Dermis blood vessel endothelial cell (primary cell): ENCODE measurements at places on chromosomes 11 and 22.

- no peak for DNase-seq
Measured at GRCh38 chr11:104443387-104443786, 279.4 kb upstream of the PDGFD start.

DNA sequence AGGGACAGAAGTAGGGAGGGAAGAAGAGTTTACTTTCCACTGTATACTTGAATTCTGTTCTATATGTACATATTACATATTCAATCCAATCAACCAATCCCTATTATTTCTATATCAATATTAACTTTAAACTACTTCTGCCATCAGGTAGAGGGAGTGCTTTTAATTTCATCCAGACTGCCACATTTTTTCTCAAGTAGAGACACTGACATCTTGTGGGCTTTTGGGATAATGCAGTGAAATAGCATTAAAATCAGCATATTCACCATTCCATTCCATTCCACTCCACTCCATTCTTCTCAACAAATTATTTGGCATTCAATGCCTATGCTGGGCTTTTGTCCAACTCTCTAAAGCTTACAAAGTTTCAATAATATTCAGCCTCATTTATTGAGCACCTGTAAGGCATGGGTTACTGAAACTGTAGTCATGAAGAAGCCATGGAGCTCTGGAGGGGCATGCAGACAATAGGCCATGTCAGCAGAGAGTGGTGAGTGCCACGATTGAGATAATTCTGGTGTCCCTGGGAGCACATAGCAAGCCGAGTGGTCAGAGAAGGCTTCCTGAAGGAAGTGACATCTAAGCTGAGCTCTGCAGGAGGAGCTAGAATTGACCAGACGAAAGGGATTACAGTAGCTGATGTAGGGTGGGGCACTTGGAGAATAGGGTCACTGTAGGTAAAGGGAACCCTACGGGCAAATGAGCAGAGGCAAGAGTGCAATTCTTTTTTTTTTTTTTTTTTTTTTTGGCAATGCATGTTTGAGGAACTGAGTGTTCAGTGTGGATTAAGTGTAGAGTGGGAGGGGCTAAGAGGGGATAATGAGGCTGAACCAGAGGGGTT is 12.8 kb upstream of the CLPB start:
- DNase-seq = peak; percentile 76

GRCh38 chr22:20191000-20191515 is 40.2 kb upstream of the CCDC188 start:
- DNase-seq = no peak

DNA sequence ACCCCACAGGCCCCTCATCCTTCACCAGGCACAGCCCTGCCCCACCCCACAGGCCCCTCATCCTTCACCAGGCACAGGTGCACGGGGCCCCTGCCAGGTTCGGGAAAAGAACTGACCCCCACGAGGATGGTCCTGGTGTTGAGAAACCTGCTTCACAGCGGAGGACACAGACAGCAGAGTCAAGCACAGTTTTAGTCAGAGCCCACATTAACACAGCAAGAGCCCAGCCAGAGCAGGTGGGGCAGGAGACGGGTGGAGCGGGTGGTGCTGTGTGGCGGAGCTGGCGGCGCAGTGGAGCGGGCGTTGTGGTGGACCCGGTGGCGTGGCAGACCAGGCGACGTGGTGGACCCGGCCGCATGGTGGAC is 1085.5 kb downstream of the BRD1 start:
- DNase-seq = no peak

GRCh38 chr11:61507962-61508861 is at the start of gene LRRC10B:
Gene LRRC10B (plus strand): TSS chr11:61508749. CDS start chr11:61508999, 250 bp downstream.
- DNase-seq = peak; percentile 7

DNA sequence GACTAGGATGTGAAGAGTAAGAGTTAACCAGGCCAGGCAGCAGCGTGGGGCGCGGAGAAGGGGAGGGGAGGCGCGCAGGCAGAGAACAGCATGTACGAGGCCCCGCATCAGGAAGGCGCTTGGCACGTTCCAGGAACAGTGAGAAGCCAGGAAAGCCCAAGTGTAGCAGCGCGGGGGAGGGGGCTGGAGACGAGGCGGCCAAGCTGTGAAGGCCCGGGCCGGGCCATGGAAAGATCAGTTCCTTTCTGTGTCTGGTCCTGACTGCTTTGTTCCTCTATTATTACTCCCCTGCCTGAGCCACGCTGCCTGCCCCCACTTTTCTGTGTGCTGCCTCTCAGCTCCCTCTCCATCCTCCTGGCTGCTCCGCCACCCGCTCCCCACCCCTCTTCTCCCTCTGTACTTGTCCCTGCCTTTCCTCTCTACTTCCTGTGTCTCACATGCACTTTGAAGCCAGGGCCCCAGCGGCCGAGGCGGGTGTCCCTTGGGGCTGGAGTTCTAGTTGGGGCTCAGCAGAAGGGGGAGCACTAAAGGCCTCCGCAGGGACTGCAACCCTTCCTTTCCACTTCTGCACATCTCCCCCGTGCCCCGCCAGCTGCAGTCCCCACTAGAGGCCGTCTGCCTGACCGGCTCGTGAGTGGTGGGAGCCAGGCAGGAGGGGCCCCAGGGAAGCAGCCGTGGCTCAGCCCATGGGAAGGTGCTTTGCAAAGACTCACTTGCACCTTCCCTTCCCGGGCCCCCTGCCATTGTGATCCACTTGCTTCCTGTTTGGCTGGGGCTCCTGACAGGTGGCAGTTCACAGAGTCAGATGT is 63.7 kb downstream of the PRDM11 start:
- peak; percentile 79 for DNase-seq

DNA sequence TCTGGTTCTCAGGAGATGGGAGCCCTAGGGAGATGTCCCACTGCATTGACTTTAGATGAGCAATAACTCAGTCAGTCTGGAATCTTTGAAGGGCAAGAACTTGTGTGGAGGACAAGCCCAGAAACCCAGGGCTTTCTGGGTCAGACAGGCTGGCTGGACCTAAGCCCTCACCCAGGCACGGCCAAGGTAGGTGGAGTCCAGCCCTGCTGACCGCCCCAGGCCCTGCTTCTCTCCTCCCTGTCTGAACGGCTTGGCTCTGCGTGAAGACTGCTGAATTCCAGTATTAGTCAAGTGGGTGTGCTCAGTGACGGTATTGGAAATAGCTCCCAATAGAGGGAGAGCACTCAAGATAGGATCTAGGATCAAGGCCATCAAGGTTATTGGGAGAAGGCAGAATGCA is 6.1 kb downstream of the CXCR5 start:
- no peak for DNase-seq

DNA sequence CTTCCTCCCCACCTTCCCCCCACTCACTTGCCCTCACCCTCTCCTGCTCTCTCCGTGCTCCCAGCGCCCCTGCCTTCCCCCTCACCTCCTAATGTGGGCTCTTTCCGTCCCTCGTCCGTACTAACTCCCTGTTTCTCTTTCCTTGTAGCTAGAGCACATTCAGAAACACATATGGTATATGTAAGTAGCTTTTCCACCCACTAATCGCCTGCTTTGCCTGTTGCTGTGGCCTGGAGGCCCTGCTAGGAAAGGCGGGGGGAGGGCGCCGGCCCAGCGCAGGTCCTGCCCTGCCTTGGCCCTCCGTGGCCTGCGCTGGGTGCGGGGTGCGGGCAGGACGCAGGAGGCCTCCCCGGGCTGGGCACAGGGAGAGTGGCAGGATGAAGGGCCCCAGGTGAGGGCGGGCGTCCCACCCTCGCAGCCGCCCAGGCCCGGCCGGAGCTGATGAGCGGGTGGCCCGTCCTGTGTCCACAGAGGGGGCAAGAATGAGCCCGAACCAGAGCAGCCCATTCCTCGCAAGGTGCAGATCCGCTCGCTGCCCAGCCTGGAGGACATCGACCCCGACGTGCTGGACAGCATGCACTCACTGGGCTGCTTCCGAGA is 41.7 kb downstream of the MOB2 start:
- DNase-seq = no peak

- no peak for DNase-seq
Measured at GRCh38 chr22:29528144-29528543, 25.4 kb downstream of the THOC5 start.

DNA sequence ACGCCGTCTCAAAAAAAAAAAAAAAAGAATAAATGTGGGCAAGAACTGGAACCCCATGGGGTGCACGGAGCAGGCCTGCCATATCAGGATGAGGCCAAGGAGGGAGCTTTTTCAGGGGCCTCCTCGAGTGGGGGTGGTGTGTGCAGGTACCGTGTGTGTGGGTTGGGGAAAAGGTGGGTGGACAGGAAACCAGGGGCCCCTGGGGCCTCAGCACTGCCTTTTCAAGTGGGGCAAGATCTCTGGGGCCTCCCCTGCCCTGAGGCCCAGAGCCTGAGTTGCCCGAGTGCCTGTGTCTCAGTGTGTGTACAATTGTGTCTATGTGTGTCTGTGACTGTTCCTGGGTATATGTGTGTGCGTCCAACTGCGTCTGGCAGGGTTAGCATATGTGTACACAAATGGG is 23.8 kb downstream of the TEF start:
- DNase-seq = no peak

DNA sequence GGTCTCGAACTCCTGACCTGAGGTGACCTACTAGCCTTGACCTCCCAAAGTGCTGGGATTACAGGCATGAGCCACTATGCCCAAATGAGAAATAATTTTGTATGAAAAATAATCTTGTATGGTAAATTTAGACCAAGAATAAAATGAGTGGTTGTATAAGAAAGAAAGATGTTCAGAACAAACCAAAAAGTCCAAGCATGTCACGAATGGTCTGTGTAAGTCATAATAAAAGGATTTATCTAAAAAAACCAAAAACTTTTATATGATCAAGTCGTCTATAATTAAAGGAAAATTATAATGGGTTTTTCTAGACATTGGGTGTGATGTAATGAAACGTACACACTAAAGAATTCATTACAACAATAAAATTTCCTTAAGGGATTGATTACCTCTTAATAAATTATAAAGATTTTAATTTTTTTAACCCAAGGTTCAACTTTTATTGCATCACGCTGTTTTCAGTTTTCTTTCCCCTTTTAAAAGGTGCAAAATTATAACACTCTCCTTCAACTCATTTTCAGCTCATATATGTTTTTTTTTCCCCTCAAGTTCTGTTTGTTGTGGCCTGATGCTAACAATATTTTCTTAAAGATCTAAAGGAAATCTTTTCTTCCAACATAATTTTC is 8.9 kb upstream of the AQP11 start:
- DNase-seq = peak; percentile 13

GRCh38 chr22:22815397-22816170 is 72.0 kb upstream of the IGLL5 start:
- DNase-seq = no peak

- DNase-seq = no peak
Measured at GRCh38 chr11:84829162-84829561, 798.0 kb downstream of the DLG2 start.

DNA sequence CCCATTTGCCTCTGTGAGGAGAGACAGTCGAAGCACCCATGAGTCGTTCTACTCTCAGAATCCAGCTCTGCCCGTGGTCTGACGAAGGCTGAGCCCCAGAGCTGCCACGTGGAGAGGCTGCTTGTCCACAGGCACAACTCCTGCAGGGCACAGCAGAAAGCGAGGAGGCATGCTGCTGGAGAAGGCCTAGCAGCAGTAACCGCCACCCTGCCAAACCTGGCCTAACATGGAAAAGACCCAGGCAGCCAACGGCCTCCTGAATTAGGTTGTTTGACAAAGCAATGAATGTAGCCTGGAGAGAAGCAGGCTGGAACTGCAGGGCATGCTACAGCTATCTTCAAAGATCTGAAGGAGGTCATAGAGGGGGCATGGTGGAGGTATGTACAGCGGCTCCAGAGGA is 89.7 kb downstream of the SNX19 start:
- no peak for DNase-seq

DNA sequence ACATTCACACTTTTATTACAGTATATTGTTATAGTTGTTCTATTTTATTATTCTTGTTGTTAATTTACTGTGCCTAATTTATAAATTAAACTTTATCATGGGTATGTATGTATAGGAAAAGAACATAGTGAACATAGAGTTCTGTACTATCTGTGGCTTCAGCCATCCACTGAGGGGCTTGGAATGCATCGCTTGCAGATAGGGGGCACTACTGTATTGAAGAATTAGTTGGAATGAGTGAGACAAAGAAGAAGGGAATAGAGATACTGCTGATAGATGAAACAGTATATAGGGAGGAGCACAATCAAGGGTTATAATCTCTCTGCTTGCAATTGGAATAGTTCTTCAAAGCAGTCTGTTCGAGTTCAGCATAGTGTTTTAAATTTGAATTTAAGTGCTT is 432.2 kb downstream of the RAB38 start:
- no peak for DNase-seq

- DNase-seq = peak; percentile 82
Measured at GRCh38 chr22:46267431-46268279, at the start of gene TTC38. Gene TTC38 (plus strand): TSS chr22:46268008. CDS start chr22:46268040, 32 bp downstream.

DNA sequence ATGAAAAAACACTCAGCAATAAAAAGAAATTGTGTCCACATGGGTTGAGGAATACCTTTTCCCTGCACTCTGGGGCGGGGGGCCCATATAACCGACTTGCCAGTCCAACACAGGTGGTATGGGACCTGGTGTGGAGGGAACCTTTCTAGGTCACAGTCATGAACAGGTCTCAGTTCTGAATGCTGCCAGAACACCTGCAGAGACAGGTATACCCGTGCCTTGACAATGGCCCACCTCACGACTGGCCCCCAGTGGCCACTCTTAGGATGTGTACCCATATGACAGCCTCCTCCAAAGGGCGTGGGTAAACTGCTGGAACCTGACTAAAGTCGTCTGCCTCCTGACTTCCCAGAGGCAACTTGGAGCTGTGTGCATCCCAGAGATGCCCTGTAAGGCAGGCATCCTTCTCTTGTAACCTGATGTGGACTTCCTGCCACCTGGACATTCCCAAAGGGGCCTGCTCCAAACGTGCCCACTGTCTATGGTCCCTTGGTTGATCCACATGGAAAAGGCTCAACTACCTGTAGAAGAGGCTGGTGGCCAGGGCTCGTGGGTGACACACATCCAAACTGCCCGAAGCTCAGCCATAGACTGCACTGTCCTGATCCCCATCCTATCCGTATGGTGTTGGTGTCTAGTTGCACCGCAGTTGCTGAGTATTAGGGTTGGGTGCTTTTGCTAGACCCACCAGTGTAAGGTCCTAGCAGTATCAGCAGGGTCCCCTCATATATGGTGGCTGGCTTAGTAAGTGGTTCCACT is 859.3 kb downstream of the BRD1 start:
- DNase-seq = no peak

DNA sequence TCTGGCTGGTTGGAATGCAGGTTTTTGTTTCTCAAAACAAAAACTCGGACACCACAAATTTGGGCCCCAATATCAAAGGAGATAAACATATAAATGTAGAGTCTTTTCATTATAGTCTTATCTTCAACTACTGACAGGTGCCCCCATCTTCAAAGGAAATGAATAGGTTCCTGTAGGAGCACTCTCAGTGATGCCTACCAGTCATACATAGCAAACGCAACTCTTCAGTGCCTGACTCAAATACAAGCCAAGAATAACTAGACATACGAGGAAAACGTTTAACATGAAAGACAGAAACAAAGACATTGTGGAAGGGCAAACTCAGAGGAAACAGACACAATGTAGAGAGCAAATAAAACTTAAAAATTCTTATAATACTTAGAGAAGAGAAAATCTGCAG is 13.9 kb downstream of the KDM4D start:
- DNase-seq = no peak

- no peak for DNase-seq
Measured at GRCh38 chr11:74670171-74670570, 61.1 kb downstream of the CHRDL2 start.

- DNase-seq = peak; percentile 21
Measured at GRCh38 chr11:18046116-18046777, at the start of gene TPH1. Gene TPH1 (minus strand): TSS chr11:18046269. CDS start chr11:18040762, 5,507 bp downstream.
